ENCODE measurements at places on chromosomes 7 and 10. TPM values are rescaled to one million over a fixed set of nuclear protein-coding genes. Genes with fewer than 3 reads are reported as not detected.

The SLC18A3 gene
- total RNA-seq: not detected

The TMEM225B gene
- total RNA-seq: 0.22 TPM

GRCh38 chr10:82267960-82268359 lies 393.0 kb downstream of the NRG3 start:
- no peak for DNase-seq

- no peak for DNase-seq
These were observed 5.9 kb downstream of the RET start for GRCh38 chr10:43082746-43083145.

DNA sequence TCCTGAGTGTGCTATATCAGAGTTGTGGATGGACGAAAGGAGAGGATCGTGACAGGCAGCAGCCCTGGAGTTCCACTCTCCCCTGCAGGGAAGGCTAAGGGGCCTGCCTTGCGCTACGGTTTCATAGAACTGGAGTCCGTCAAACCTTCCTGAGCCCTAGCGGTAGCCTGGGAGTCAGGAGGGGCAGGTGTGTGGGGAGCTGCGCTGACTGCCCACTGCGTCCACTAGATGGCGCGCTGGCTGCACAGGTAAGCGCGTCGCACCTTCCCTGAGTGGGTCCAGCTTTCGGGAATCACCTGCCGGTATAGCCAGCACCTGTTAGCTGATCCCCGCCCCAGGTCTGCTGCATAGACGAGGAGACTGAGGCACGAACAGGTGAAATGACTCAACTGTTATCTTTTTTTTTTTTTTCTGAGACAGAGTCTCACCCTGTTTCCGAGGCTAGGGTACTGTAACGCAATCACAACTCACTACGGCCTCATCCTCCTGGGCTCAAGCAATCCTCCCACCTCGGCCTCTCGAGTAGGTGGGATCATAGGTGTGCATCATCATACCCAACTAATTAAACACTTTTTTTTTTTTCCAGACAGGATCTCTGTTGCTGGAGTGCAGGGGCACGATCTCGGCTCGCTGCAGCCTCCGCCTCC lies 20.2 kb upstream of the BAIAP2L1 start:
- peak; percentile 72 for DNase-seq

DNA sequence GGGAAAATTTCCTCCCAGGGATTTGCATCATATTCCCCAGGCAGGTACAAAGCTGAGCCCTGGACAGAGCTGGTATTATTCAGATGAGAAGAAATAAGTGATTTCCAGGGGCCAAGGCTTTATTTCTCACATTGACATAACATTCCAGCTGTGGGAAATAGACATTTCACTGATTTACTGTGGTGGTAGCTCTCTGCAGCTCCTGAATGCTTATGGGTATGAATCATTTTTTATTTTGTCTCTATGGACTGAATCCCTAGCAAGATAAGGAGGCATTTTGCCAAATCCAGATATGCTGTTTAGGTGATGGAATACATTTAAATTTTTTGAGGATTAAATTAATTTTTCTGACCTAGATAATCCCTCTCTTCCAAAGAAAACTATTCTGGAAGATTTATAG lies 97.9 kb downstream of the MTPN start:
- DNase-seq: peak; percentile 49

GRCh38 chr7:147639751-147640150 lies 950.8 kb upstream of the C7orf33 start:
- no peak for DNase-seq

- DNase-seq: no peak
These were observed at the start of gene LHFPL3 for GRCh38 chr7:104328296-104328969. LHFPL3 (plus strand) TSS chr7:104328603.

DNA sequence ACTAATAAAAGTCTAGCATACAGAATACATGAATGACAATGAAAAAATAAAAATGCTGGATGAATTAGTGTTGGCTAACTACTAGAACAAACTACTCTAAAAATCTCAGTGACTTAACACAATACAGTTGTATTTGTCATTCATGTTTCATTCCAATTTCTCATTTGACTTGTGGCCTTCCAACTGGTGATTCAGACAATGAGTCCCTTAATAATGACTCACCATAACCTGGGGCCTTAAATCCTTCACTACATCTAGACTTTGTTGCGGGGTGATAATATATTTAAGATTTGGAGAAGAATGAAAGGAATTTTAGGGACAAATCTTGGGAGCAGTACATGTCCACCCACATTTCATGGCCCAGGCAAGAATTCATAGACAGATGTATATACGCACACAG lies 90.5 kb upstream of the POM121L12 start:
- DNase-seq: no peak

GRCh38 chr7:37013771-37014170 lies 289.5 kb upstream of the AOAH start:
- no peak for DNase-seq

- no peak for DNase-seq
These were observed at the start of gene MGAM2 for GRCh38 chr7:142111499-142111898. MGAM2 (plus strand) TSS chr7:142111718; CDS start chr7:142116874, 5,156 bp downstream.
